ENCODE measurements at places on chromosomes 6 and 20.

DNA sequence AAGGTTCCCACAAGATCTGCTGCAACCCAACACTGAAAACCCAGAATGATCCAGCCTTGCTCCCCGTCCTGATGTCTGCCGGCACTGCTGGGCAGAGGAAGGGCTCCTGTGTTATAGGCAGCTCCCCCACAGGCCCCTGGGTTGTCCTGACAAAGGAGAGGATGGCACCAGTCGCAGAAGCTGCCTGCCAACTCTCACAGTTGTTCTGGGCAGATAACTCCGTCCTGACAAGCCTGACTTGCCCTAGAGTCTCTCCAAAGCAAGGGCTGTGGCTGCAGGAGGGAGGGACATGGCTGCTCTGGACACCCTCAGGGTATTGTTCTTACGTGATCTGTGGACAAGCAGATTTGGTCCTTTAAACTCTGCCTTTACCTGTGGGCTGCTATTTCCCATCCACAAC is 243.8 kb downstream of the CDH26 start:
- no peak for DNase-seq

- DNase-seq: no peak
These were observed 4.9 kb downstream of the ELMO2 start for GRCh38 chr20:46401478-46401860.

GRCh38 chr6:40586369-40587201 is 579 bp downstream of the LRFN2 start:
- peak; percentile 2 for DNase-seq

DNA sequence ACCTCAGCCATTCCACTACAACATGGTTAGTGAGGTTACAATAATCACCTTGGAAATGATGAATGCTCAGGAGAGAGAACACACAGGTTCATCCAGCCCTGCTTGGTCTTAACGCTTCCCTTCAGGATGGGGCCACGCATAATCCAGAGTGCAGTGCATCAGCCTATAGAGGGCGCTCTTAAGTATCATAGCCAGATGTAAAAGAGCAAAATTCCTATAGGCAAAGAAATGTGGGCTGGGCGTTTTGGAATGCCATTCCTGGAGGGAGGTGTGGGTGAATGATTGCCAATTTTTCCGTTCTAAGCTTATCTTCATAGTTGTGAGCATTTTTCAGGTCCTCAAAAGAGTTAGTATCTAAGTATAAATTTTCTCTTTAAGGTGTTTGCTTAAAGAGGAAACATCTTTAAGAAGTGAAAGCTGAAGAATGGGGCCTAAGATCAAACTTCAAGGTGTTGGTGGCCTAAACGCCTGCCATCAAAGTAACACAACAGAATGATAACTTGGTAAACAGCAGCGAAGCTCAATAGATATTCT is 1.8 kb downstream of the RIPOR2 start:
- no peak for DNase-seq

DNA sequence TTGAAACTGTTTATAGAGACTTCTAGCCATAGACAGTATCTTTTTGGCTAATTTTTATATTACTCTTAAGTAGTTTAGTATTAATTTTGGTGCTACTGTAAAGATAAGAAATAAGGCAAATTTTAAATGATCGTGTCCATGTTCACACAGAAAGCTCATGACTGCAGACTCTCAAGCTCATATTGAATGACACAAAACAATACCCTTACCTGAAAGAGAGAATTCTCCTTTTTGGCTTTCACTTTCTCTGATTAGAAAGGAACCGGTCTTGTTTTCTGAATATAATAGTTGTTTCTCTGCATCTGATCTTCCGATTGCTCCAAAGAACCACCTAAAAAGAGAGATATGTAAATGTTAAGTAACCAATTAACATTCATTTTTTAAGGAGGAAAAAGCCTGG is 57.0 kb downstream of the FRK start:
- no peak for DNase-seq
